Fibroblast of the conjunctiva (primary cell): ENCODE measurements at places on chromosomes 13 and 19.

DNA sequence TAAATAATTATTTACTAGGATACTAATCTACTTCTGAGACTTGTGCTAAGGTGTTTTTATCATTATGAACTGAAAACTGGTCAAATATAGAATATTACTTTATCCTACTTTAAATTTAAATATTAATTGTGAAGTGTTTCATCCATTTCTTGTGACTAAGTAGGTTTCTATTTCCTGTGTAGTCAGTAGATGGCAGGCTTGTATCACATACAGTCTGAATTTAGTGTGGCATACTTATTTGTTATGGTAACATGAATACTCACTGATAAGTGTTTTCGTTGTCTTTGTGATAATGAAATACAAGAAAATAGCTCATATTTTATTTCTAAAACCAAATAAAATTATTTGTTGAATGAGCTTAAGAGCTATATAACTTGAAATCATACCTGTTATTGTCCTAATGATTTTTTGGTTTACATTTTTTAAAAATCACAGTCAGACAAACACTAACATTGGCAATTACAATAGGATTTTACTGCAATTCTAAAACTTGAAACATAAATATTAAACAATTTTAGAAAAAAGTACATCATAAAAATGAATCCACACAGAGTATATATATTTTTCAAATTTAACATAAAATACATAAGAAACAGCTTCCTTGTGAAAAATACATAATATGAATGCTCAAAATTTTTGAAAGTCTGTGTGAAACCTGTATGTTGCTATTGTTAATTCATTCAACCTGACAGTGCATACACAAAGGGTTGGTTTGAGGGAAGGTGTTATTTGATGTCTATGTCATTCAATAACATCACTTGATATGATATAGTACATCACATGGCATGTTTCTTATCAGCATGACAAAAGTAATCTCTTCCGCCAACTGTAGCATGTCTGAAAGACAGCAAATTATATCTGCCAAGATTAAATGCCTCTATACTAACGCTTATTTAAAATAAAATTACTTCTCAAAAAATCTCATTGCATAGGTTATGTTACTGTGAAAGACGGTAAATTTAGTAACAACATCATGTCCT, 904.8 kb upstream of the PCDH20 start:
- DNase-seq = peak; percentile 33

DNA sequence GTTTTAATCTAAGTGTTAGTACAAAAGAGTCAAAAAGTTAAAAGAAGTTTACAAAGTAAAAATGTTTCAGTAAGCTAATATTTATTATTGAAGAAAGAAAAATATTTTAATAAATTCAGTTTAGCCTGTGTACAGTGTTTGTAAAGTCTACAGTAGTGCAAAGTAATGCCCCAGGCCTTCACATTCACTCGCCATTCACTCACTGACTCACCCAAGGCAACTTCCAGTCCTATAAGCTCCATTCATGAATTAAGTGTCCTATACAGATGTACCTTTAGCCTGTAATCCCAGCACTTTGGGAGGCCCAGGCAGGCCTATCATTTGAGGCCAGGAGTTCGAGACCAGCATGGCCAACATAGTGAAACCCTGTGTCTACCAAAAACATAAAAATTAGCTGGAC, 24.1 kb upstream of the AKAP11 start:
- DNase-seq = no peak

DNA sequence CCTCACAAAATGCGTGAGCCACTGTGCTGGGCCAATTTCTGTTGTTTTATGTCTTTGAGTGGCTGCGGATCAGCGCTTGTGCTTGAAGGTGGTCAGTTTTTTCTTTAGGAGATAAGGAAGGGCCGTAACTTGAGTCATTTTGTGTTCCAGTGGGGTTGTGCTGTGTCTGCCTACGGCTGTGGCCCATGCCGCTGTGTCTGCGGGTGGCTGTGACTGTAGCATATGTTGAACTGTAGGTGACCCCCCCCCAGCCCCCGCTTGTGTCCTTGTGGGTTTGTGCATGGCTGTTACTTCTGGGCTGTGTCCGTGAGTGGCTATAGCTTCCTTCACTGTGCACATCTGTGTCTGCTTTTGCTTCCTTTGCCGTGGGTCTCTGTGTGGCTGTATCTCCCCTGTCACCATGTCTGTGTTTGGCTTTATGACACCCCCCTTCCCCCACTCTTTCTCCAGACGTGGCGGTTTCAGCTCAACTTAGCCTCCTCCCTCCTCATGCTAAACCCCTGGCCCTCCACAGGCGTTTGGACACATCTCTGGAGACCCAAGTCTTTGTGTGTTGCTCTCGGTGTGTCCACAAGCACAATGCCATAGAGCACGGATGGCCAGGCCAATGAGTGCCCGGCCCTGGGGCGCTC, 675 bp downstream of the PPP1R14A start:
- no peak for DNase-seq

GRCh38 chr13:110561344-110562035, at the start of gene RAB20:
Gene RAB20, minus strand, starts transcription at chr13:110561722. Its CDS starts 203 bp downstream, at chr13:110561519.
- peak; percentile 54 for DNase-seq

- no peak for DNase-seq
Observed at GRCh38 chr19:40605216-40605971, 4.2 kb downstream of the LTBP4 start.

DNA sequence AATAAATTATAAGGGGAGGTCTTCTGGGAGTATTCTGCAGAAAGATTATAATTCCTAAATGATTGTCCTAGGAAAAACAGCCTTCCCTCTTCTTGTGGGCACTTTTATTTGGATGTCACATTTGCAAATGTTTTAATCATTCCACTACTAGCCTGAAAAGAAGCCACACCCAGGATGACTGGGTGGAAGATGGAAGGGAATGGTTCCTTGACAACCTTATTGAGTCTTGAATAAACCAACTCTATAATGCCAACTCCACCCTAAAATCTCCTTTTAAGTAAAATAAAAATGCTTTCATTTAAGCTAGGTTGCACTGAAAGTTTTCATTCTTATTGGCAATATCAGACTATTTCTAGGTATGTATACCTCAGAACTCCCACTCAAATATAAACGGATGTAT, 494.6 kb downstream of the RFC3 start:
- no peak for DNase-seq

DNA sequence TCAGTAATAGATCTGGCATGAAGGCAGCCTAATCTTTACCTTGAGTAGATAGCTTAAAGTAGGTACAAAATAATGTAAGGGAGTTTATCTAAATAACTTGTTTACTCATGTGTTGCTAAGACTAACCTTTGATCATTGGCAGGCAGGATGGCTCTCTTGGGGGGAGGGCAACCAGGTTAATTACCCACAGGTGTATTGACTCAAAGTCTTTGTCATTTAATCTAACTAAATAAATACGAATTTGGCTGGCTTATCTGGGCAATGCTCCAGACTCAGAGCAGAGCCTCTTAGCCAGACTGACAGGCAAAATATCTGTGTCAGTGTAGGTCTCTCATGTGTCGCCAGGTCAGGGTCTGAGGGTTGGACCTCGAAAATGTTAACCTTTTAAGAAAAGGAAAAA, 283.4 kb upstream of the KLHL1 start:
- DNase-seq = no peak

DNA sequence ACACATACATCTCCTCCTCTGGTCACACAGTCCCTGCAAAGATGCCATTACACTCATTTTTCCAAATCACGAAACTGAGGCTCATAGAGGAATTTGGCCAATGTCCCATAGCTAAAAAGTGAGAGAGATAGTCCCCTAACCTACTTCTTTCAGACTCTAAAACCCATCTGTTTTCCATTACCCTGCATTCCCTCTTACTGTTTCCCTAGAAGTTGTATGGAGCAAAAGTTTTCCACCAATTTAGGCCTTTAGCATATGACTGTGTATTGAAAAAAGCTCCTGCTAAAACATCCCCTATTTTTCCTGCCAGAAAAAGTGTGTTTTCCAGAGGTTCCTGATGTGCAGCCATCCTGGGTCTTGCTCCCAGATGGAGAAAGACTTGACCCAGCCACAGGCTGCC, 16.3 kb downstream of the SERP2 start:
- DNase-seq = no peak

- DNase-seq = no peak
Observed at GRCh38 chr19:43471091-43471490, 5.7 kb upstream of the LYPD3 start.

DNA sequence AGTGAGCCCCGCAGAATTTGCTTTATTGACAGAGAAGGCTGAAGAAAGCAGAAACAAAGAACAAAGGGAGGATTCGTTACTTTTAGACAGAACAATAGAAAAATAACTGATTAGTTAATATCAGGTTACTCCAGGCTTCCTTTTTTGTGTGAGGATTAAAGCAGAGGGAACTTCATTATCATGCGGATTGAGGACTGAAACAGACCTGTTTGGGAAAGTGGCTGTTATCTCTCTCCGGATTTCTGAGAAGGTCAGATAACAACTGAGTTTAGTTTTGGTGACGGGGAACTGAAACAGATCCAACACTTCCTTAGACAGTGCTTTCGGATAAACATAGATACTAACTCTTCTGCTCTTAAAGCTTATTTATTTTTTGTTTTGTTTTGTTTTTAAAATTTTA, 246.4 kb upstream of the ZNF507 start:
- DNase-seq = no peak

DNA sequence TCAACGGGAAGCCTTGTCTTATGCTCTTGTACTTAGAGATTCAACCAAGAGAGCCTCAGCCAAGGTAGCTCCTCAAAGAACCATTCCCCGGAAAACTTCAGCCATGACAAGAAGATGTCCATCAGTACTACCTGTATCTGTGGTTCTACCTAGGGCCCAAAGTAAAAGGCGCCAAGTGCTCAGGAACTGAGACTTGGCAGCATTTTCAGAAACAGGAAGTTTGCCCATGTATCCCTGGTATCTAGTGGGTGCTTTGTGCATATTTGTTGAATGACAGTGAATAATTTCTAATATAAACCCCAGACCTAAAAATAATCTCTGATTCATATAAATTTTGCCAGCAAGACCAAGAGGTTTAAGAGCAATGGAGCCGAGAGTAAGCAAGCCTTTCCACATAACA, 7.2 kb downstream of the FAM216B start:
- DNase-seq = no peak

GRCh38 chr19:46860846-46861690, at the start of gene ARHGAP35:
Gene ARHGAP35, plus strand, starts transcription at chr19:46860997. Its CDS starts 57,679 bp downstream, at chr19:46918676.
- DNase-seq = no peak

DNA sequence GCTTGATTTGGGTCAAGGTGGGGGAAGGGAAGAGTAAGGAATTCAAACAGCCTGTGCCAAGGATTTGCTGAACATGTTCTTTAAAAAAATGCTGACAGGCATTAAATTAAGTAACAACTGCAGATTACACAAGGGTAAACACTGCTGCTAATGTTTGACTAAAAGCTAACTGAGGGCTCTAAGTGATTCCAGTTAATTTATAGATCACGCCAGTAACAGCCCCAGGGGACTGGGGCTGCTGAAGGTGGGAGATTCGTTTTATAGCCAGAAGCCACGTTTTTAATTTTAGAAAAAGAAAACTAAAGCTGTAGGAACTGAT, 321.7 kb downstream of the DLEU7 start:
- DNase-seq = peak; percentile 46

- no peak for DNase-seq
Observed at GRCh38 chr19:43485951-43486350, 18.6 kb downstream of the PHLDB3 start.

DNA sequence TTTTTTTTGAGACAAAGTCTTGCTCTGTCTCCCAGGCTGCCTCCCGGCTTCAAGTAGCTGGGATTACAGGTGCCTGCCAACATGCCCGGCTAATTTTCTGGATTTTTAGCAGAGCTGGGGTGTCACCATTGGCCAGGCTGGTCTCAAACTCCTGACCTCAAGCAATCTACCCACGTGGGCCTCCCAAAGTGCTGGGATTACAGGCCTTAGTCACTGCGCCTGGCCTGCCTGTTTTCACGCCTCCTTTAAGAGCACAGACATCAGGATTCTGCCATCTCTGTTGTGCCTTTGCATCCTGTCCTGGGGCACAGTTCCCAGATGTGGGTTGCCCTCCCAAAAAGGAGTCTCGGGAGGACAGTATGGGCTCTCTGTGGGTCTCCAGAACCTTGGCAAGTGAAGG, 2.5 kb upstream of the PRAM1 start:
- DNase-seq = no peak

GRCh38 chr19:18273561-18274218, 562 bp downstream of the IQCN start:
- no peak for DNase-seq

DNA sequence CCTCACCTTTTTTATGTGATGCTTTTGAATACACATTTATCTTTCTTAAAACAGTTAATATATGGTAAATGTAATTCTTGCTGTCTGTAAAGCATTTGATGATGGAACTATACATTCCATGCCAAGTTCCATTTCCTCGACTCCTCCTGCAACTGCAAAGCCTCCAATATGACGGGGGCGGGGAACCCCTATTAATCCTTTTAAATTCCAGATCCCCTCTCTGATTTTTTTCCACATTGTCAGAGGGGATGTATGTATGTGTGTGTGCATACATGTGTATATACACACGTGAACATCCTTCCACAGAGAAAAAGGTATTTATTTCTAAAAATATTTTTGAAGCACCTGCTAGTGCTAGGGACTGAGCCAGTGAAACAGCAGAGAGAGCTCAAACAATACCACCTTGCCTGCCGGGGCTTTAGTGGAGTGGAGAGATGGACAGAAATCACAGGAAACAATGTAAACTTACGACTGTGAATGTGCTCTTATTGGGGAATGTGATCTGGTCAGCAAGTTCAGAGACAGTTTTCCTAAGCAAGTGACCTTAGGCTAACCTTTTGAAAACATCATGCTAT, 25.3 kb upstream of the MAB21L1 start:
- no peak for DNase-seq

DNA sequence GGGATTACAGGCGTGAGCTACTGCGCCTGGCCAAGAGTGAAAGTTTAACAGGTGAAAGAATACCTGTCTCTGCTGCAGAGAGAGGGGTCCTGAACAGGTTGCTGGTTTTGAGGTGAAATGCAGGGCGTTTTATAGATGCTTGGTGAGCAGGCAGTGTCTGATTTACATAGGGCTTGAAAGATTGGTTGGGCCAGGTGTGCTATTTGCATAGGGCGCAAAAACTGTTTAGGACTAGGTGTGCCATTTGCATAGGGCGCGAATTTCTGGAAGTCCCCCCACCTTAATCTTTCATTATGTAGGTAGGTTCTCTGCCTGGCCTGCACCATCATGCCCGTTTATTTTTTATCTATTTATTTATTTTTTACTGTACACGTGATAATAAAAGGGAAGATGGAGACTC, 4.5 kb upstream of the NDUFB7 start:
- no peak for DNase-seq

GRCh38 chr13:91546900-91547299, 148.5 kb downstream of the GPC5 start:
- DNase-seq = no peak

- no peak for DNase-seq
Observed at GRCh38 chr13:98405107-98405571, 171.8 kb downstream of the STK24 start.
